ENCODE measurements at places on chromosomes 11 and 22. TPM values are rescaled to one million over a fixed set of nuclear protein-coding genes. Genes with fewer than 3 reads are reported as not detected.

- DNase-seq: no peak
These were observed 223.4 kb upstream of the PITPNB start for GRCh38 chr22:28142361-28142961.

GRCh38 chr11:31645747-31646146, 136.2 kb downstream of the ELP4 start:
- no peak for DNase-seq

- no peak for DNase-seq
These were observed 329.7 kb downstream of the CTTN start for GRCh38 chr11:70727899-70728620.

GRCh38 chr22:39276440-39277141, 31.8 kb upstream of the PDGFB start:
- no peak for DNase-seq

- DNase-seq: no peak
These were observed 3.2 kb downstream of the CARNS1 start for GRCh38 chr11:67418476-67419281.

GRCh38 chr22:20994128-20994901, 7.6 kb downstream of the THAP7 start:
- DNase-seq: no peak

DNA sequence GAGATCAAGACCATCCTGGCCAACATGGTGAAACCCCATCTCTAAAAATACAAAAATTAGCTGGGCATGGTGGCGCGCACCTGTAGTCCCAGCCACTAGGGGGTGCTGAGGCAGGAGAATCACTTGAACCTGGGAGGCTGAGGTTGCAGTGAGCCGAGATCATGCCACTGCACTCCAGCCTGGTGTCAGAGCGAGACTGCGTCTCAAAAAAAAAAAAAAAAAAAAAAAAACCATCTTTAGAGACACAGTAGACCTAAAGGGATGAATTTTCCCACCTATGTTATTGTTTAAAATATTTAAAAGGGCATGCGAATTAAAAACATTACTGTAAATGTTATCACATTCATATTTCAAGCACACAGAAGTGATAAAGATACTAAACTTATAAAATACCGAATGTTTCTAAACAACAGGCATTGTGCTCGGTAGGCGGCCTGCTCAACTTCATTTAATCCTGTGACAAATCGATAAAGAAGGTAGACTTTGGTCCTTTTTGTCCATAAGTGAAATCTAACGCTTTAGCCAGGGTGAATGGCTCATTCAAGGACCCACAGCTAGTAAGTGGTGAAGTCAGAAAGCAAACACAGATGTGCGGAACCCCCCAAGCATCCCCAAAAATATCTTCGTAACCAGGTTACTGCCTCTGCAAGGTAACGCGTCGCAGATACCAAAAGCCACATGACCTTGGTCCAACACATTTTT, 16.1 kb downstream of the NCAPD3 start:
- no peak for DNase-seq

GRCh38 chr11:105244160-105244825, 104.7 kb upstream of the CARD18 start:
- no peak for DNase-seq

GRCh38 chr11:65069217-65069616, 10.9 kb upstream of the NAALADL1 start:
- no peak for DNase-seq

PANX2 gene
- 1.9 TPM for total RNA-seq
